ENCODE measurements at places on chromosomes 6 and 20.

DNA sequence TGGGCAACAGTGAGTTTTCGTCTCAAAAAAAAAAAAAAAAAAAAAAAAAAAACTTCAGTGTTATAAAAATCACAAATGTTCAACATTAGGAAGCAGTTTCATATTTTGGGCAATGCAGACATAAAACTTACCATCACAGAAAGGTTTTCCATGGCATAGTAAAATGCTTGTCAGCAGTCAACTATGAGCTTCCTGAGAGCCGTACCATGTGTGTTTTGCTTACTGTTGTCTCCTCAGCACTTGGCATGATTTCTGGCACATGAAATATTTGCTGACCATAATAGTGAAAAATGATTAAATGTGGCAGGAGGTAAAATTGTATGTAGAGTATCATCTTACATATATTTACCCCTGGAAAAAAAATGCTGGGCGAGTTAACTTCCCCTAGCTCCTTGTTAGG, 237.5 kb upstream of the SLC35B3 start:
- DNase-seq, result no peak

GRCh38 chr6:30061858-30062458, 893 bp downstream of the POLR1H start:
- no peak for DNase-seq

GRCh38 chr6:22399693-22400092, 102.9 kb upstream of the PRL start:
- no peak for DNase-seq

- no peak for DNase-seq
Observed at GRCh38 chr6:109320072-109320471, 62.2 kb downstream of the CD164 start.

- peak; percentile 48 for DNase-seq
Observed at GRCh38 chr6:138517635-138518034, 18.3 kb upstream of the NHSL1 start.

GRCh38 chr6:160417146-160417545, 69.0 kb downstream of the SLC22A3 start:
- no peak for DNase-seq

GRCh38 chr6:104281370-104281769, 578.3 kb downstream of the HACE1 start:
- DNase-seq, result no peak

DNA sequence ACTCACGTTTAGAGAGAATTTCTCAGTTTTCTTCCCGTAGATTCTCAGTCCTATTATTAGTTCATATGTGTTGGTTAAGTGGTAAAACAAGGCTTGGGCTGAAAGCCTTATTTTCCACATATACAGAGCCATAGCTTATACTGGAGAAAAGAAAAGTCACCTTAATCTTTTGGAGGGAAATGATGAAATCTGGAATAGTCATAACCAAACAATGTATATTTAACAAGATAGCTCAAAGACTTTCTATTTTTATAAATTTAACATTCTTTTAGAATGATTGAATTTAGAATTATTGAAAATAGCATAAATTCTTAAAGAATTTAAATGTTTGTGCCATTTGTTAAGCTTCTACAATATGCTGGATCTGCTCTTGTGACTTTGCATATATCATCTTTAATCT, 85.8 kb downstream of the CDKAL1 start:
- no peak for DNase-seq

All from HTR-8/SVneo (cell line).